ENCODE measurements at places on chromosomes 12 and 14. TPM values are rescaled to one million over a fixed set of nuclear protein-coding genes. Genes with fewer than 3 reads are reported as not detected.
A peak's percentile ranks its signal among the peaks of the same experiment; 100 is the strongest.

- DNase-seq: no peak
These were observed 227.9 kb downstream of the ALG10B start for GRCh38 chr12:38544330-38545066.

DNA sequence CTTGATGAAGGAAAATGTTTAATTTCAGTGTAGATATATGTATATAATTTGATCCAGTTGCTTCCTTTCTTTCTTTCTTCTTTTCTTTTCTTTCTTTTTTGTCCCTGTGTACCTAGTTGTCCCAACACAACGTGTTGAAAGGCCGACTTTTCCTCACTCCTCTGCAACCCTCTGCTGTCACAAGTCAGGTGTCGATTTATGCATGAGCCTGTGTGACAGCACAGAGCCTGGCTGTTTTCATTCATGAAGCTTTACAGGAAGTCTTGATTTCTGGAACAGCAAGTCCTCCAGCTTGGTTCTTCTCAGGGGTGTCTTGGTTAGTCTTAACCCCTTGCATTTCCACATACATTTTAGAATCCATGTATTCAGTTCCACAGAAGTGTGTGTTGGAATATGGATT lies 88.1 kb downstream of the PPP2R5C start:
- no peak for DNase-seq

DNA sequence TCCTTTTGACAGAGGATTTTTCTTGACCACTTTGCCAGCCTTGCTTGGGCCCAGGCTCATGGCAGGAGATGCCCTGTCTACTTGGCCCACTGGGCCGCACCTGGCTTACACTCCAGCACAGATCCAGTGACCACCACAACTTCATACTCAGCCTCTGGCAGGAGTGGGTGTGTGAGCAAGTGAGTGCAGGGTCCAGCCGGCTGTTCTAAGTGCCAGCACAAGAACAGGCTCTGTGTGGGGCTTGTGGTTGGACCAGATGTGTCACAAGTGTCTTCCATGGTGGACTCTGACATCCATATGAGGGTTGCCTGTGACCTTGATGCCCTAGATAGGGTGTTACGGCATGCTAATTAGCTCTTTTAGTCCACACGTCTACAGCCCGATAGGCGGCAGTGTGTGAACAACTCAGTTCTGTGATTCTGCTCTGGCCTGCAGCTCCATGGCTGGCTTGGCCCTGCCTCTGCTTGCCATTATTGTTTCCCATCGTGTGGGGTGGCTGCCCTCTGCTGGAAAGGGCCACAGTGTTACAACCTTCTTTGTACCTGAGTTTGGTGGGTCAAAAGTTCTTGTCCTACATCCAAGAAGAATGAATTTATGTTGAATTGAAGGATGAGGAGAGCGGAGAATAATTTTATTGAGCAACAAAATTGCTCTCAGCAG lies 1089.1 kb downstream of the SLC6A15 start:
- DNase-seq: no peak

DNA sequence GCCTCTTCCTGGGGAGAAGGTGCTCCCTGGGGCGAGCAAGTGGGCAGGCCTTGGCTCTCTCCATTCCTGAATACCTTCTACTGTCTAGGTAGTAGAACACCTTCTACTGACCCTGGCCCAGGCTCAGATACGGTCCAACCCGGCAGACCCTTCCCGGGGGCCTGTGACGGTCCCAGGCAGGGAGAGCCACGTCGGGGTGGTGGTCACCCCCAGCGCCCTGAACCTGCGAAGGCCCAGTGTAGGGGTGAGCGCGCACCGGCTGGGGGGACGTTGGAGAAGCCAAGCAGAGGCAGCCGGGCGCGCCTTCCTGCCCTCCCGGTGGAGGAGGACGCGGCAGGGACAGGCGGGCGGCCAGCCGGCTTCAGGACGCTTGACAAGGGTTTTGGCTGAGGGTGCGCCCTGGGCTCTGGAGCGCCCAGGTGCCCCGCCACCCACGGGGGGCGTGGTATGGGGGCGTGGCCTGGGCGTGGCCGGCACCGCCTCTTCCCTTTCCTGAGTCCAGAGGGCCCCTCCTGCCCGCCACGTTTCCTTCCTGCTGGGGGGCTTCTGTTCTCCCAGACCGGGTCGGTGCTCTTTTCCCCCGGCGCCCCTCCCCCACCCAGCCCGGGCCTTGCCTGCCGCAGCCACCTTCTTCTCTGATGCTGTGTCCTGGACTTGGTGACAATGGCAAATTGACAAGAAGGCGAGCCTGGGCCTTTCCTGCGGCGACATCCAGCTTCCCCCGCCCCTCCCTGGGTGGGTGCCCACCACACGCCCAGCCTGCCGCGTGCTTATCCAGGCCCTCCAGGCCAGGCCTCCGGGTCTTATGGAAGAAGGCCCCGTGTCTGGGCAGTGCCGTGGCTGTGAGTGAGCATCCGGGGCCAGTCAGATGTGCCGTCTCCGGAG lies 24.5 kb upstream of the PPP1R13B start:
- peak; percentile 66 for DNase-seq

DNA sequence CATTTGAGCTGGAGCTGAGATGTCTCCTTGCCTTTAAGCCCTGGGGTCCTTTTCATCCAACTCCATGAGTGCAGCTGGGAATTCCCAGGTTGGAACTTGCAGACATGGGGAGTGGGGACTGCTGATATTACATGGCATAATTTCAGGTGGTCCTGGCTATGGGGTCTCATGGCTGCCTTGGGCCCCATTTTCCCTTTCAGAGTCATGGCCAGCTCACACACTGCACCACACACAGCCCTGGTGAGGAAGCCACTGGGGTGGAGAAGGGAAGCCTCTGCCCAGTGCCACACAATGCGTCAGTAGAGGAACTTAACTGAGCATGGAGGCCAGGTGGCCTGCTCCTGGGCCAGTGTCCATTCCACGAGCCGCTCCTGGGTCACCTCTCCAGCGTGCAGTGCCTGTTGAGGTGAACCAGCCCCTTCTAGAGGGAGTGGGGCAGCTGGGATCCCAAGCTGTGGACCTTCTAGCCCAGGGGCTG lies 17.3 kb upstream of the KRT86 start:
- no peak for DNase-seq

DNA sequence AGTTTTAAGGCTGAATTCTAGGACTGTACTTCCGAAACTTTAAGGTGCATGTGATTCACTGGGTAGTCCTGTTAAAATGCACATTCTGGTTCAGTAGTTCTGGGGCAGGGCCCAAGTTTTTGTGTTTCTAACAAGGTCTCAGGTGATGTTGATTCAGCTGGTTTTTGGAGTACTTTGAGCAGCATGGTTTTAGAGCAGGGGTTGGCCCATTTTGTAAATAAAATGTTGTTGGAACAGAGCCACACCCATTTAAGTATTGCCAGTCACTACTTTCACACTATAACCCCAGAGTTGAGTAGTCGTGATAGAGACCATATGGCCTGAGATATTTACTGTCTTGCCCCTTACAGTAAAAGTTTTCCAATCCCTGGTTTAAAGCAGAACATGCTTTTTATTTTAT lies 111.3 kb downstream of the SYNE2 start:
- DNase-seq: no peak

- DNase-seq: no peak
These were observed 112.0 kb upstream of the CLEC14A start for GRCh38 chr14:38367922-38368321.

OAS2 gene
- total RNA-seq: 35.4 TPM

KLRD1 gene
- 1.3 TPM for total RNA-seq

GRCh38 chr12:16675438-16675837 lies 69.5 kb upstream of the LMO3 start:
- no peak for DNase-seq

DNA sequence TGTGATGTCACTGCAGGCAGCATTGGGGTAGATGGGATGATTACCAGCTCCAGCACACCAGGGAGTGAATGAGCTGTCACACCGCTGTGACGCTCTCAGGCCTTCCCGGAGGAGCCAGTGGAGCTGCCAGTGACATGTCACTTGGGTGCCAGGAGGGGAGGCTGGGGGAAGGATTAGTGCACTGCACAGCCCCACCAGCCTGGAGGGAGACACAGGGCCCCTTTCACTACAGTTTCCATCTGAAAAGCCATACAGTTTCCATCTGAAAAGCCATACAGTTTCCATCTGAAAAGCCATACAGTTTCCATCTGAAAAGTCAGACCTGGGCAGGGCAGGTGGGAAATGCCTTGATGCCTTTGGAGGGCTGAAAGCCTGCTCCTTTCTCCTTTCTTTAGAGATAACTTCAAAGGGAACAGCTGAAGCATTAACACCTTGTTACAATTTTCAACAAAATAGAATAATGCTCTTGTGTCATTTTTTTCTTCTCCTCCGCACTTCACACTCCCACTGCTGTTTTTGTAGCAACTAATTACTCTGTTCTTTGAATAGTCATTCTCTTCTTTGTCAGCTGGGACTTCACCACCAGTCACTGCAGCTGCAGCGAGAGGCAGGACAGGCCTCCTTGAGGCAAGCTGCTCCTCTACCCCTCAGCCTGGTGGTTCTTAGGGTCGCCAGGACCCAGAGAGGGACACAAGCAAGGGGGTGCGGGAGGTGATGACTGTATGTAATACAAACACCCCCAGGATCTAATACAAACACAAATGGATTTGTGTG lies 256.9 kb upstream of the RGS6 start:
- no peak for DNase-seq

GRCh38 chr14:21096978-21097635 lies 1.3 kb downstream of the ZNF219 start:
- no peak for DNase-seq

DNA sequence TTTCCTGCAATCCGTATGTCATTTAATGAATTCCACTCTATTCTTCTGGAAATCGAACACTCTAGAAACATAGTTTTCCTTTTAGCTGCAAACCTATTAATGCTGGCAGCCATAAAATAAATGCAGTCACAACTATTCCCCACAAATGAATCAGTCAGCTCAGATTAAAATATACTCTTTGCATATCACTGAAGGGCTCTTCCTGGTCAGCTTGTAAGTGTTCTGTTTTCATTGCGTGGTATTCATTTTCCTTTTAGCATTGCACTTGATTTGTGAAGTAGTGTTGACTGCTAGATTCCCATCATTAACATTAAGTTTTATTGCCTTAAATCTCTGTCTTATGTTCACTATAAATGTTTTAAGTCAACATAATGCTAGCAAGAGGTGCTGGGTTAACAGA lies 685.9 kb downstream of the DIO2 start:
- DNase-seq: no peak

DNA sequence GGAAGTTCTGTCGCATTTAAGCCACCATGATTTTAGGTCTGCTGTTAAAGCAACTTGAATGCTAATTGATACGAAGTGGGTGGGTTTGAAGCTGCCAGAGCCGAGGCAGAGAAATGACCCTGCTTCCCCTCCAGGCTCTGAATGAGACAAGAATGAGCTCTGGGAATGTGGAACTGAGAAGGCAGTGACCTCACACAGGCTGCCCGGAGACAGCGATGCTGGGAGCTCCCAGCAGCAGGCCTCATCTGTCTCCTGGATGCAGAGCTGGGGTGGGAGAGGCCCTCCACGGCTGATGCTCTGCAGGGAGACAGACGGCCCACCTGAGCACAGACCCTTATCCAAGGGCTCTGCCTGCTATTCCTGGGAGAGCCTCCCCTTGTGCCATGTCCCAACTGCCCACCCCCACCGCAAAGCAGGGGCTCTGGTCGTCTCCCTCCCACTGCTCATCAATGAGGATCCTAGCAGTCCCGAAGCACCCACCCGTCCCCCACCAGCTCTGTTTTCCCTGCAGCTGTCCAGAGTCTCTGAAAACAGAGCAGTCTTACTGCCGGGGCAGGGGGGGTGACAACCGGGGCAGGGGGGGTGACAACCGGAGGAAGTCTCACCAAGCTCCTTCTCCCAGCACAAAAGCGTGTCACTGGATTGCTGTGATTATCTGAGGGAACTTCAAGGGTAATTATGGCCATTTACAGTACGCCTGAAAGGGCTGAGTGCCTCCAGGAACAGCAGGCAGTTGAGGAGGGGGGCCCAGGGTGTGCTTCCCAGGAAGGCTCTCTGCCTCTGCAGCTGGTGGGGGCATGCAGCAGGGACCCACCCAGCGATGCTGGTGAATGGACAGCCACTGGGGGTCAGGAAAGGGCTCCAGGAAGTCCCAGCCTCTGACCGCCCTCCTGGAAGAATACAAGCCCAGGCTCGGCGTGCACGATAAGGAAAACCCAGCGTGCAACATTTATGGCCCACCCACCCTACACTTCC lies 67.8 kb downstream of the CHGA start:
- DNase-seq: no peak

DNA sequence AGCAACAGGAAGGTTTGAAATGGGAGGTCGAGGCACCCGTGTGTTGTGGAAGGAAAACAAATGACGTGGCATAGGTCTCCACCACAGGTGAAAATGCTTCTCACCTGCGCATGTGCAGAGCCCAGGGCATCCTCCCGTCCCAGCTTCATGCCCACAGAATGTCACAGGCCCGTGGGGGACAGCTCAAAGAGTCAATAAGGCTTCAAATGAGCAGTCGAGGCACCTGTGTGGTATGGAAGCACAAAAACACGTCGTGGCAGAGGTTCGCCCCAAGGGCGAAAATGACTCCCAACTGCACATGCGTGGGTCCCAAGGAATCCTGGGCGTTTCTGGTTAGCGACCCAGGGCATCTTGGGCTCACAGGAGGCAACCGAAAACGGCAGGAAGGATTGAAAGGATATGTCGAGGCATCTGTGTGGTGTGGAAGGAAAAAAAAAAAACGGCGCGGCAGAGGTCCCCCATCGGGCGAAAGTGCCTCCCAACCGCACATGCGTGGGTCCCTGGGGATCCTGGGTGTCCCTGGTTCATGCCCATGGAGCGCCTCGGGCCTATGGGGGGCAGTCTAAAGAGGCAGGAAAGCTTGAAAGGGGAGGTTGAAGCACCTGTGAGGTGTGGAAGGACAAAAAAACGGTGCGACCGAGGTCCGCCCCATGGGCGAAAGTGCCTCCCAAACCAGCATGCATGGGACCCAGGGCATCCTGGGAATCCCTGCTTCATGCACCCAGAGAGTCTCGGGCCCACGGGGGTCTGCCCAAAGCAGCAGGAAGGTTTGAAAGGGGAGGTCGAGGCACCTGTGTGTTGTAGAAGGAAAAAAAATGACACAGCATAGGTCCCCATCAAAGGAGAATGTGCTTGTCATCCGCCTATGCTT lies 578.5 kb downstream of the ALG10 start:
- peak; percentile 1 for DNase-seq

DNA sequence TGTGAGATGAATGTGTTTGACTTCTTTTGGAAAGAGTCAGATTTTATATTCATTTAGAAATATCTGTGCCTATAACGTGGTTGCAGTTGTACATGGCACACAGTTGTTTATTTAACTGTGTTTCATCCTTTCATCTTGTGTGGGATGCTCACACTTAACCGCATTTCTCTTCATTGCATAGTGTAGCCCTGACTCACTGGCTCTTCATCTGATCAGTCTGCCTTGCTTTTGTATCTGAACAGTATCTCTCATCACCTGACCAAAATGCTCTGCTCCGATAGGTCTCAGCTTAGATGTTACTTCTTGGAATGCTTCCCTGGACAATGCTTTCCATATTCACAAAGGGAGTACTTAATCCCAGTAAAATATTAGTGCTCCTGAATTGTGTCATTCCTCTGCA lies 83.4 kb downstream of the PDE3A start:
- no peak for DNase-seq

KLRC2 gene
- not detected for total RNA-seq

MTERF2 gene
- total RNA-seq: 12.7 TPM

SLC35F4 gene
- total RNA-seq: not detected

PUS7L gene
- total RNA-seq: 16.8 TPM

LTBR gene
- 0.47 TPM for total RNA-seq

ARHGAP9 gene
- total RNA-seq: 225 TPM

- peak; percentile 73 for DNase-seq
These were observed 7.9 kb downstream of the SETD1B start for GRCh38 chr12:121811434-121812319.

GRCh38 chr12:82319276-82319675 lies 38.9 kb downstream of the CCDC59 start:
- no peak for DNase-seq

CCDC196 gene
- total RNA-seq: not detected

GRCh38 chr14:30596935-30597334 lies 25.2 kb upstream of the SCFD1 start:
- DNase-seq: no peak

COX8C gene
- not detected for total RNA-seq

Measured in T-helper 17 cell (primary cell).